ENCODE measurements at places on chromosomes 5 and 9.

- no peak for DNase-seq
Observed at GRCh38 chr5:66616520-66617225, 20.5 kb downstream of the MAST4 start.

- DNase-seq, result no peak
Observed at GRCh38 chr5:168481330-168481788, 4.9 kb upstream of the RARS1 start.

DNA sequence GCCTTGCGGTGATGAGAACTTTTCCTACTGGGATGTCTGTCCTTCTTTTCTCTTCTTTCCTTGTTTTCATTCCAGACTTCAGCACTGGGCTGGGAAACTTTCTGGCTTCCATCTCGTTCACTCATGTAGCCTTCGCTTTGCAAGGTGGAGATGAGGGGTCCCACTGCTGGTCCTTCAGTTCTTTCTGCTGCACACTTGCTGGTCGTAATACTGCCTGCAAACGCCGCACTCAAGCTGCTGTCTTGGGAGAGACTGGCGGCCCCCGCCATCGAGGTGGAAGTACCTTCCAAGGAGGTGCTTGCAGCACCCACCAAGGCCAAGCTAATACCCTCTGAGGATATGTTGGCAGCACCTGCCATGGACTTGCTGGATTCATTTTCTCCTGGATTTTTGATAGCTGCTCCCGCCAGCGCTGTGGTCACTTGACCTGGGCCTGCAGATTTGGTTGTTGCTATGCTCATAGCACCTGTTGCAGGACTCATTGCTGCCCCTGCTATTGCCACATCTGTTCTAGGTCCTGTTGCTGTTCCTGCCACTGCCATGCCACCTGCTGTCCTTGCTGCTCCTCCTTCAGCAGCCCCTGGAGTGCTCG lies 3.0 kb downstream of the GARIN3 start:
- no peak for DNase-seq

DNA sequence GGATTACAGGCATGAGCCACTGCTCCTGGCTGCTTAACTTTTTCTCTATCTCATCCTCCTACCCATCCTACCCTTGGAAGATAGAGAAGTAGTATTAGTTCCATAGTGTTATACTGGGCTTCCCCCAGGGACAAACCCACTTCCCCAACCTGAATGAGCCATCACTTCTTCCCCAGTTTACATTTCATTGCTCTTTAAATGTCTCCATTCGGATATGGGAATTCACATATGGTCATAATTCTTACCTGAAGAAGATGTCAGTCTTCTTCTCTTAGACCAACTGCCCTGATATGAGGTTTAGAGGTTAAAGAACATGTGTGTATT lies 1.9 kb downstream of the CD274 start:
- no peak for DNase-seq

- no peak for DNase-seq
Observed at GRCh38 chr9:105475302-105475701, 27.5 kb downstream of the FSD1L start.

- peak; percentile 86 for DNase-seq
Observed at GRCh38 chr9:134683714-134684374, 42.2 kb downstream of the COL5A1 start.

DNA sequence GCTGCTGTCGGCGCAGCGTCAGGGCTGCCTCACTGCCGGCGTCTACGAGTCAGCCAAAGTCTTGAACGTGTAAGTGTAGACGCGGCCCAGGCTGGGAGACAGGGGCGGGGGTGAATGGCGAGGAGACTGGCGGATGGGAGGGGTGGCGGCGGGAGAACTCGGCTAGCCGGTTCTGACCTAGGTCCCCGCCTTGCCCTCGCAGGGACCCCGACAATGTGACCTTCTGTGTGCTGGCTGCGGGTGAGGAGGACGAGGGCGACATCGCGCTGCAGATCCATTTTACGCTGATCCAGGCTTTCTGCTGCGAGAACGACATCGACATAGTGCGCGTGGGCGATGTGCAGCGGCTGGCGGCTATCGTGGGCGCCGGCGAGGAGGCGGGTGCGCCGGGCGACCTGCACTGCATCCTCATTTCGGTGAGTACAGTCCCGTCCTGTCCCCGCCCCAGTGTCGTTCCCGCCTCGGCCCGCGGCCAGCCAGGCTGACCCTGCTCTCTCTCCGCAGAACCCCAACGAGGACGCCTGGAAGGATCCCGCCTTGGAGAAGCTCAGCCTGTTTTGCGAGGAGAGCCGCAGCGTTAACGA lies 745 bp downstream of the GADD45G start:
- DNase-seq, result peak; percentile 86

DNA sequence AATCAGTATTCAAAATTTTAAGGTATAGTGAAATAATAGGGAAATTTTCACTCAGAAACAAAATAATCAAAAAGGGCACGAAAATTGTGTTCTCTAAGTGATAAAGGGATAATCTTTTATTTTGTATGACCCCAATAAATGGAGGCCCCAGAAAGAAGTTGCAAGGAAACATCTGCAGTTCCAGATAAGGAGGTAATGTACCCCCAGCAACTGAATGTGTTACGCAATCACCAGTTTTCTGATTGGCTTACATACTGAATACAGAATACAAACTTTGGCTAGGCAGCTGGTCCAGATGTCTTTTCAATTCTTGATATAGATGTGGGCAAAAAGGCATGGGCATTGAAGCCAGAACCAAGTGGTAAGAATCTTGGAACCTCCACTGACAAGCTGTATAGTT lies 1.7 kb upstream of the TOPORS start:
- DNase-seq, result no peak

- no peak for DNase-seq
Observed at GRCh38 chr5:76664079-76664478, 40.9 kb upstream of the F2RL2 start.

- no peak for DNase-seq
Observed at GRCh38 chr5:154559398-154560276, 81.6 kb upstream of the HAND1 start.

- no peak for DNase-seq
Observed at GRCh38 chr9:126157826-126158587, 168.6 kb upstream of the MVB12B start.

GRCh38 chr5:96157077-96157780 lies 195.6 kb upstream of the ELL2 start:
- DNase-seq, result no peak

GRCh38 chr9:76642701-76643209 lies 121.5 kb upstream of the PCA3 start:
- DNase-seq, result no peak
